Type B pancreatic cell (in vitro differentiated cells): ENCODE measurements at places on chromosomes 7 and 10. TPM values are rescaled to one million over a fixed set of nuclear protein-coding genes. Genes with fewer than 3 reads are reported as not detected.

The RARRES2 gene
- total RNA-seq = 16.3 and 109 TPM in 2 replicates

The HOGA1 gene
- total RNA-seq = 0.57 and 2.1 TPM in 2 replicates

The AVL9 gene
- 35.2 and 46.7 TPM in 2 replicates for total RNA-seq

DNA sequence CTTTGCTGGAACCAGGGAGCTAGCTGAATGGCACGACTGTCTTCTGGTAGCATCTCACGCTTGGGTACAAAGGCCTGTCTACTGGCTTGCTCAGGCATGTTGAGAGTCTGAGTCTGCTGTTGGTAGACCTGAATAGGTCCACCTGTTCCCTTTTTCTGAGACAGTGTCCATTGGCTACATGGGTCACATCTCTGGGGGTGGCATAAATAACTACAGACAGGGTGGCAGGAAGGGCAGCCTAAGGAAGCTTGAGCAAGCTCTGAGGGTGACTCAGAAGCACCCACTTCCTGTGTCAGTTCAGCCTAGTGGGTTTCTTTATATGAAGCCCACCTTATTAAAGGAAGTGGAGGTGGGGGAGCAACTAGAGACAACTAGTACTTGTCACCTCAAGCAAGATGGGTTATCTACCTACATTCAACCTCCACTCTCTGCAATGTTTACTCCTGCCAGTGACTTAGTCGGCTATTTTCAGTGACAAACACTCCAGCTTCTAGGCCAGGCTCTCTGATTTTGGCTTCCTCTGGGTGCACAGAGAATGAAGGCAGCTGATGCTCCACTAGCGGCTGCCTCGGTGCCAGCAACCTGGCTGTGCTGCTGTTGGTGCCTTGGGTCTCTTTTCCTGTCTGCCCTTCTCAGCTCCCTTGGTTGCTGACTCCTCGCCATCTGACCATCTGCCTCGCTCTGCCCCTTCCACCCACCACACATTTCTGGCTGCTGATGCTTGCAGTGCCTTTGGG, 5.7 kb upstream of the ZYX start:
- DNase-seq = no peak

GRCh38 chr7:24982917-24983316, 2.9 kb upstream of the OSBPL3 start:
- no peak for DNase-seq

DNA sequence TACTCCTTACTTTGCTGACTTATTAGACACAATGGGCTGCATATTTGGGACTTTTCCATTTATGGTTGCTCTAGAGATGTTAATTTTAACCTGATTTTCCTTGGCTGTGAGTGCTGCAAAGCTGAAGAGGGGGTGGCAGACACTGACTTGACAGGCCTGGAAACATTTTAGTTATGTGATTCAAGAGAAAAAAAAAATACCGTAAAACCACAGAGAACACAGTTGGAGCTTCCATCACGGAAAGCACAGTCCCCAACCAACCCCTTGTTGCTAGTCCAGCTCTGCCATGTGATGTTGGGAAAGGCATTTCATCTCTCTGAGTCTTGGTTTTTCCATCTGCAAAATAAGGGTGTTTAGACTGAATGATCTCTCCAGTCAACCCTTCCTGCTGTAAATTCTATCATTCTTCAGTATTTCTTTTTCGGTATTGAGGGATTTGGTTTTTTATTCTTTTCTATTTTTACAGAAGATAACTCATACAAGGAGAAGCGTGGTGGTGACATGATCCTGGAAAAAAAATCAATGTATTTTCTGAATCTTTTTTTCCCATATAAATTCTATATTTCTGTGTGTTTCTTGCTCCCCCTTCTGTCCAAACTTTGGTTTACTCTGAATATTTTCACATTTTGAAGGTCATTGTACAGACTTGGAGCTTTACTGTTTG, 246.1 kb downstream of the REEP3 start:
- no peak for DNase-seq
